ENCODE measurements at places on chromosomes 4 and X.

GRCh38 chr4:87266986-87267385 lies 46.6 kb upstream of the KLHL8 start:
- no peak for DNase-seq

DNA sequence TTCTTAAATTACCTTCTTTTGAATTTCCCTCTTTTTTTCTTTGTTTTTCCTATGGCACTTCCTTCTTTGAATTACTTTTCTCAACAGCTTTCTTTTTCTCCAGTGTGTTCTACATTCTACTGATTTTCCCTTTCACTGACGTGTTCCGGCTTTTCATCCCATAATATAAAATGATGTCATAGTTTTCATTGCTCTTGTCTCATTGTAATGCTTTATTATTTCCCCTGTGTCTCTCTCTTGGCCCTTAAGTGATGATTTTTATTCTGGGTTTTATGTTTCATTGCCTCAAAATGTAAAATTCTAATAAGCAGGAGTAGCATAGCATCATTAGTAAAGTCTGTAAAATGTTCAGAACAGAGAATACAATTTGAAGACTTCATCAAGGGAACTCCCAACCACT lies 299.3 kb downstream of the KCTD8 start:
- no peak for DNase-seq

DNA sequence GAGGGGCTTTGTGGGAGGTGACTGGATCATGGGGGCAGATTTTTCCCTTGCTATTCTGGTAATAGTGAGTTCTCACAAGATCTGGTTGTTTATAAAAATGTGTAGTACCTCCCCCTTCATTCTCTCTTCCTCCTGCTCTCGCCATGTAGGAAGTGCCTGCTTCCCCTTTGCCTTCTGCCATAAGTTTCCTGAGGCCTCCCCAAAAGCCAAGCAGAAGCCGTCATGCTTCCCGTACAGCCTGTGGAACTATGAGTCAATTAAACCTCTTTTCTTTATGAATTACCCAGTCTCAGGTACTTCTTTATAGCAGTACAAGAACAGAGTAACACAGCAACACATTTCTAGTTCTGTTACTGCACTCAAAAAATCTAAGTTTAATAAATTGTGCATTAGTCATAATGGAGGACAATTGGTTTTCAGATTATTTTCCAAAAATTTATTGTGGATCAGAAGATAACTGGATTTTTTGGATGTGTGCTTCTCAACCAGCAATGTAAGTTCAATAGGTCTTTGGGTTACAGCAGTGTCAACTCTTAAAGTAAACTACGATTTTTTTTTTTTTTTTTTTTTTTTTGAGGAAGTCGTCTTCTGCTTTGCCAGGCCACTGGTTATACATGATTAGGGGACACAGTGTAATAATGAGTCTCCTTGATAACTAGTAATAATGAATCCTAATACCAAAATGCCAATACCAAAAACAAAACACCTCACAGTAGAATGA lies 69.9 kb downstream of the CHIC2 start:
- no peak for DNase-seq

DNA sequence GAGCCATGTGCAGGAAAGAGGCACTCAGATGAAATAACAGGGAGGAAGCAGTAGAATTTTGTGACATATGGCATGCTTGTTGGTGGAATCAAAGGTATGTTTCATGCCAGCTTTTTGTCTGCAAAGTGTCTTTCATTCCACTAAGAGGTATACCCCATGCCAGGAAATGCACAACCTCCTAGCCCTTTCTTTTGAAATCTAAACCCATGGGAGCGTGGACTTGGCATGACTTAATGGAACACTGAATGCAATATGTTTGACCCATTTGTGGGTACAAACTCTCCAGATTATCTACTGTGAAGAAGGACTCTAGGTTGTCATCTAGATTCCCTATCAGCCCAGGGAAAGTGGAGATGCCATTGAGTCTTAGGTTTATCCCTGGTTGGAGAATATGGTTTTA lies 338.3 kb upstream of the TEX13C start:
- no peak for DNase-seq

- no peak for DNase-seq
These were observed 242.2 kb upstream of the GK2 start for GRCh38 chr4:79650217-79650616.

- DNase-seq: no peak
These were observed 25.6 kb upstream of the GPR78 start for GRCh38 chr4:8554555-8555100.

DNA sequence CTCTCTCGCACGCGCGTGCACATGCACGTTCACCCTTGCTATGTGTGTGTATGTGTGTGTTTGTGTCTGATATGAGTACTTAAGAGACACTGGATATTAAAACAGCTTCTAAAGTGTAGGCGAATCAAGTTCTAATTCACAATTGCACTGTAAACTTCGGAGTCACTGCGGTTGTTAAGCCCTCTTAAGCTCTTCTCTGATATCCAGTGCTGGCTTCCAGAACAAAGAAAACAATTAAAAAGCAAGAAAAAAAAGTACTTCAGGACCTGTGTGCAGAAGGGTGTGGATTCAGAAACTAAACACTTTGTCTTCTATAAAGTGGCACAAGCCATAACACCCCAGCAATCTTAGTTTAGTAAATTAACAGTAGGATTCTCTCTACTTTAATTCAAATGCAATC lies 300.2 kb downstream of the PCDH7 start:
- no peak for DNase-seq
